ENCODE measurements at places on chromosomes 12 and 14.

GRCh38 chr12:45286621-45287020 is 70.7 kb downstream of the ANO6 start:
- no peak for DNase-seq

- DNase-seq, result no peak
Measured at GRCh38 chr14:57865403-57866198, at the start of gene SLC35F4. SLC35F4 (minus strand) TSS chr14:57866092.

GRCh38 chr12:75457191-75457590 is 23.4 kb upstream of the GLIPR1 start:
- DNase-seq, result no peak

DNA sequence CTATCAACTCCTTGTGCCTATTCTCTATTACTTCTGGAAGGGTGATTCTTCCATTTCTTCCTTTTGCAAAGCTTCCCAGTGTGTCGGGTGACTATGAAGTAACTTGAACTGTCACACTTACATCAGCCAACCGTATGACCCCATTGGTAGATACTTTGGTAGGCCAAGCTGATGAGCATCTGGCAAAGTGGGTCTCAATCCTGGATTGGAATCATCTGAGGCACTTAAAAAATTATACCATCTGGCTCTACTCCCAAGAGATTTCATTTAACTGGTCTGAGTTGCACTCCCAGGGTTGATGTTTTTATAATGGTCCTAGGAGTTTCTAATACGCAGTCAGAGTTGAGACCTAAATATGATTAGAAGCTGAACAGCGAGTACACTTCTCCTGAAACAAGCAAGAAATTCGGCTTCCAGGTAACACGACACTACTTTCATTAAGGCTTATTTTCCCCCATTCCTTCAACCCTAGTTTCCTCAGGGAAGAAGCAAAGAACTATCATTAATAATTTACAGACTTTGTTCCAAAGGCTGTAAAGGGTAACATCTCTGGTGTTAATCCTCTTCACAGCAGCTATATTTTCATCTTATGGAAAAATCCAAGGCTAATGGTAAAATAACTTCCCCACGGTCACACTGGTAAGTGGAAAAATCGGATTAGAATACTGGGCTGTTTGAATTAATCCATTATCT is 76.8 kb downstream of the PDE6H start:
- no peak for DNase-seq

Data from amygdala (tissue), 56 donors.